Fibroblast of the conjunctiva (primary cell): ENCODE measurements at places on chromosomes 4 and X.

DNA sequence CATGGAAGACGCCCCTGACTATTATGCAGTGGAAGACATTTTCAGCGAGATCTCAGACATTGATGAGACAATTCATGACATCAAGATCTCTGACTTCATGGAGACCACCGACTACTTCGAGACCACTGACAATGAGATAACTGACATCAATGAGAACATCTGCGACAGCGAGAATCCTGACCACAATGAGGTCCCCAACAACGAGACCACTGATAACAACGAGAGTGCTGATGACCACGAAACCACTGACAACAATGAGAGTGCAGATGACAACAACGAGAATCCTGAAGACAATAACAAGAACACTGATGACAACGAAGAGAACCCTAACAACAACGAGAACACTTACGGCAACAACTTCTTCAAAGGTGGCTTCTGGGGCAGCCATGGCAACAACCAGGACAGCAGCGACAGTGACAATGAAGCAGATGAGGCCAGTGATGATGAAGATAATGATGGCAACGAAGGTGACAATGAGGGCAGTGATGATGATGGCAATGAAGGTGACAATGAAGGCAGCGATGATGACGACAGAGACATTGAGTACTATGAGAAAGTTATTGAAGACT lies 3.6 kb downstream of the TSPYL2 start:
- no peak for DNase-seq

DNA sequence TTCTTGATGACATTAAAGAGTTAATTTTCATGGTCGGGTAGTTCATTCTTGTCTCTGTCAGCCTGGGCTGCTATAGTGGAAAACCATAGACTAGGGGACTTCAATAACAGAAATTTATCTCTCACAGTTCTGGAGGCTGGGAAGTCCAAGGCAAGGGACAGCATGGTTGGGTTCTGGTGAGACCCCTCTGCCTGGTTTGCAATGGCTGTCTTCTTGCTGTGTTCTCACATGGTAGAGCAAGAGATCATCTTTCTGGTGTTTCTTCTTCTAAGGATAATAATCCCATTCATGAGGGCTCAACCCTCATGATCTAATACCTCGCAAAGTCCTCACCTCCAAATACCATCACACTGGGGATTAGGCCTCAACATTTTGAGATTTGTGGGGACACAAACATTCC lies 50.1 kb downstream of the RHOH start:
- DNase-seq: no peak

- no peak for DNase-seq
Observed at GRCh38 chrX:154325541-154325940, 29.9 kb downstream of the TKTL1 start.

GRCh38 chrX:84729809-84730208 lies 227.6 kb upstream of the HDX start:
- DNase-seq: peak; percentile 35

GRCh38 chr4:18442957-18443356 lies 421.4 kb upstream of the LCORL start:
- DNase-seq: no peak

DNA sequence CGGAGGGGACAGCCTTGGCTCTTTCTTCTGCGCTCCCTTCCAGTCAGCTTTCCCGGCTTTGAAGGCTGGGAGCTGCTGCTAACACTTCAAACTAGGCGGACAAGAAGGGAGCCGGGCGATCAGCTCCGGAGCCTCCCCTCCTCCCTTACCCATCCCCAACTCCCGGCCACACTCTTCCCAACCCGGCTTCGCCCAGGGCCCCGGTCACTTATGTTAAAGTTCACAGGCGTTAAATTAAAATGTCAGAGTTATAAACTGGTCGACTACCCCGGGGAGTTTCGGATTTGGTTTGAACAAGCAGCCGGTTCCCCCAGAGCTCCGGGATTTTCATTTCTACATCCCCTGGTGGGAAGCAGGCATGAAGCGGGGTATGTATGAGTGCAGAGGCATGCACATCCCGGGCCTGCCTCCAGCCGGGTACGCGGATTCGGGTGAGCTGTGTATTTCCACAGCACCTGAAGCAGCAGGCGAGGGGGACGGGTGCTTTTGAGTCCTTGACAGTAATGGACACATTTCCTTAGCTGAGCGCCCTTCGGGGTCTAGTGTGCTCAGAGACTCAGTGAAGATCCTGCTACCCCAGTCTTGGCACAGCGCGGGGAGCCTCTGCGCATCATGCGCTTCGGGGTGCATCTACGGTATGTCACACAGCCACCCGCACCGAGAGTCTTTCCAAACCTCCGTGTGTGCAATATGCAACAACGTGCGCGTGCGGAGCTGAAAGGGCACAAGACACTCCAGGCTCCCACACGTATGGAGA lies 880 bp downstream of the UNC5C start:
- DNase-seq: no peak

DNA sequence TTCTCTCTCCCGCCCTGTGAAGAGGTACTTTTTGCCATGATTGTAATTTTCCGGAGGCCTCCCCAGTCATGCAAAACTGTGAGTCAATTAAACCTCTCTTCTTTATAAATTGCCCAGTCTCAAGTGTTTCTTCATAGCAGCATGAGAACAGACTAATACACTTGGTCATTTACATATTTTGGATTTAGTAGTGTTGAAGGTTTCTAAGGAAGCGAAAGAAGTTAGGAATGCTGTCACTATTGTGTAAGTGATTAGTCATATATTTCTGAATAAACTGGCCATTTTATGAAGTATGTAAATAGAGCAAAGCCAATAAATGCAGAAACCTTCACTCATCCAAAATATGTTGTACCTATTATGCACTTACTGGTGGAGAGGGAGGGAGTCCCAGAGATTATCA lies 34.4 kb upstream of the GK2 start:
- DNase-seq: no peak

GRCh38 chr4:53962516-53963225 lies 101.7 kb downstream of the CHIC2 start:
- peak; percentile 12 for DNase-seq

DNA sequence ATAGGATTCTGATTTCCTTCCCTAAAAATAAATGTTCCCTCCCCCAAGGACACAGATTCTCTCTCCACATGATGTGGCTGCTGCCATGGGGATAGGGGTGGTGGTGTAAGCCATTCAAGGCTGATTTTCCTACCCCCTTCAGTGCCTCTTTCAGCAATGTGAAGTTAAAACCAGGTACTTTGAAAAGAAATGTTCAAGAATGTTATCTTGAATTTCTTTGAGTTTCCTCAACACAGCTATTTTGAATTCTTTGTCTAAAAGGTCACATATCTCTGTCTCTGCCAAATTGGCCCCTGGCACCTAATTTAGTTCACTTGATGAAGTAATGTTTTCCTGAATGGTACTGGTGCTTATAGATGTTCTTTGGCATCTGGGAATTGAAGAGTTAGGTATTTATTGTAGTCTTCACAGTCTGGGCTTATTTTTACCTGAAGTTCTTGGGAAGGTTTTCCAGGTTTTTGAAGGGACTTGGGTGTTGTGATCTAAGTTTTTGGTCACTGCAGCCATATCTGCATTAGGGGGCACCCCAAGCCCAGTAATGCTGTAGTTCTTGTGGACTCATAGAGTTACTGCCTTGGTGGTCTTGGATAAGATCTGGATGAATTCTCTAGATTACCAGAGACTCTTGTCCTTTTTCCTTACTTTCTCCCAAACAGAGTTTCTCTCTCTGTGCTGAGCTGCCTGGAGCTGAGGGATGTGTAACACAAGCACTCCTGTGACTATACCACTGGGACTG lies 7.6 kb upstream of the DIPK2B start:
- DNase-seq: no peak

DNA sequence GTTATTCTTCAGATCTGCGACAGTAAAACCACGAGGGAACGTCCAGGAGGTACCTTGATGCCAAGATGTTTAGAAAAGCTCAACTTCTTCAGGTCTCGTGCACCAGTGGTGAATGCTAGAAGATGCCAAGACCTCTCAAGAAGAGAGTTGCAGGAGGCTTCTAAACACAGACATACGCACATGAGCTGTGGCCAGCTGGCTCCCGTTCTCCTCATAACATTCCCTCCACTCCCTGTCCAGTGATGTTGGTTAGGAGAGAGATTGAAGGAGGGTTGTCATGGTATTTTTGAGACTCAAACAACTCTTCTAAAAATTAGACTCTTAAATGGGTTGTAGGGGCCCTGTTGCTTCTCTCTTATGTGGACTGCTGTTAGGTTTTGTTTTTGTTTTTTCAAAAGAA lies 184.3 kb downstream of the QDPR start:
- DNase-seq: no peak

GRCh38 chr4:73139991-73140390 lies 70.5 kb upstream of the COX18 start:
- DNase-seq: peak; percentile 10

DNA sequence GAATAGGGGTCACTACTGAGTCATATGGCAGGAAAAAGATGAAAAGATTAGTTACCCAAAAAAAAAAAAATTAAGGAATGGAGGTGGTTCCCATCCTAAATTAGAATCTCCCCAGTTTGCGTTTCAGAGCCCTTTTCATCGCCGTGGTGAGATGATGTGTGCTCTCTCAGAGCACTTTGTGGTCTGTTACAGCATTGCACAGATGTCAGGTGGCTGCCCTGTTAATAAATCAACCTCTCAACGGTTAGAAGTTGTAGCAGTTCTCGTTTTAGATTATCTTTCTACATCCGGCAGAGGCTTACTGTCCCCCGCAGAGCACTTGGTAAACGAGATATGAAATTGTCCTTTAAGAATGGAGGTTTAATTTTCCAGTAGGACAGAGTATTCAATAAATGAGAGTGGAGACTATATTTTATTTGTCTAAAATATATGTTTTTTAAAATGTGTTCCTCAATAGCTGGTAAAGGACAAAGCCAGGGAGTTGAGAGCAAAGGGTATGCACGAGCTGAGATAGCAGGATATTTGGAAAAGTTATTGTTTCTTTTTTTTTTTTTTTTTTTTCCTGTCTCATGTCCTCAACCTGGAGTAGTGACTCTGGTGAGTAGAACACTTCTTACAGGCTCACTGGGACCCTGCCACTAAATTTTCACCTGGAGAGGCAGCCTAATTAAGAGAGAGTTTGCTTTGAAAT lies 26.9 kb downstream of the AFF1 start:
- DNase-seq: no peak

- DNase-seq: no peak
Observed at GRCh38 chr4:149095001-149095400, 652.8 kb upstream of the NR3C2 start.

DNA sequence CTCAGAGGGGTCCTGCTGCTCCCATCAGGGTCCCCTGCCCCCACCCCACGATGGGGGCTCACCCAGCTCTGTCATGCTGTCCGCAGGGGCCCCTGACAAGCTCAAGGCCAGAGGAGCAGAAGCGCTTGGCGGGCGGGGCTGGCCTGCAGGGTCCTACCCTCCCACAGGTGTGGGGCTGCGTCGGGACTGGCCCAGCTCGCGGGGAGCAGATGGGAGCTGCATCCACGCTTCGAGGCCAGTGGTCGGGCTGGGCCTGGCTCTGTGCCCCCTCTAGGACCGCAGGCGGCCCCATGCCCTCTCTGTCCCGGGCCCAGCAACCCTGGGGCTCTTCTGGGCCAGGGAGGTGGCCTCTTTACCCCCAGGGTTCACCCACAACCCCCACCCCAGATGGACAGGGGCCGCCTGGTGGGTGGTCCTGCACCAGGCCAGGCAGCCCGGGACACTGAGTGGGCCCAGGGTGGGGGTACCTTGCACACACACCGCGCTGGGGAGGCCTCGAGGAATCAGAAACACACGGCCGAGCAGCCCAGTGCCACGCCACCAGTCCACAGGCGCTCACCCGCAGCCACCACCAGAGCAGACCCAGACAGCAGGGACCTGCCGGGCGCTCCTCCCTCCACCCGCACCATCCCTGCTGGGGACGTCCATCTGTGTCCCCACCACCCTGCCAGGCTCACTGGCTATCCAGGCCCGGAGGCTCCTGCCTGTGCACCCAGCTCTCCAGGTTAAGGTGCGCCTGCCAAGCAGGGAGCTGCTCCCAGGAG lies 30.0 kb downstream of the TACC3 start:
- no peak for DNase-seq

GRCh38 chr4:136343340-136343739 lies 1189.0 kb downstream of the PCDH18 start:
- no peak for DNase-seq

DNA sequence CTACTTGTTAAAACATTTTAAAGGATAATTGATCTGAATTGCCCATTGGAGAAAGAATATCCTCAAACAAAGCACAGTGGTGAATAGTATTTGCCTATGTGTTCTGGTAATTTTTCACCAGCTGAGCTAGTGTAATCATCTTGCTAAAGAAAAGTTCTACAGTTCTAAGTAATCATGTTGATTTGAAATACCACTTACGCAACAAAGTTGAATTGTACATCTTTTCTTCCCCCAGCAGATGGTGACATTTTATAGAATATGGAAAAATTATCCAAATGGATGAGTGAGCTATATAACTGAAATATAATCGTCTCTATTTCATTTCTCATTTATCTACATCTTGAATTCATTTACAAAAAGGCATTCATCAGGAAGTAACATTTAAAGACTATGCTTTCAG lies 9.7 kb upstream of the ZNF674 start:
- DNase-seq: no peak

- no peak for DNase-seq
Observed at GRCh38 chrX:114626323-114626722, 42.4 kb downstream of the HTR2C start.

DNA sequence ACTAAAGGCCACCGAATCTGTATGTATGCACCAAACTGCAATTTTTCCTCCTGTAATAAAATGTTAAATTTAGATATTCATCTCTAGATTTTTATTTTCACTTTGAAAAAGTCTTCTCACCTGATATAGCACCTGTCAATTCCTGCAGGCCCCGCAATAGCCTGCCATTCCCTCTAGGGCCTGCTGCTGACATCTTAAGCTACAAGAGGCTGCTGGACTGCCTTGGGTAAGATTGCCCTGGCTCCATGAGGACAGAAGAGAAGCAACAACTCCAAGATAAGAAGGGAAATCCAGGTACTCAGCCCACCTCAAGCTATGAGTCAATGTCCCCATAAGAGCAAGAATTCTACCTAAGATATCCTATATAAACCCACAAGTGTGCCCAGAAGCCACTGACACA lies 230.2 kb upstream of the AGTR2 start:
- DNase-seq: no peak

GRCh38 chr4:76801621-76802235 lies 96.2 kb downstream of the SOWAHB start:
- DNase-seq: no peak

GRCh38 chrX:10199212-10199611 lies 42.4 kb downstream of the CLCN4 start:
- no peak for DNase-seq

DNA sequence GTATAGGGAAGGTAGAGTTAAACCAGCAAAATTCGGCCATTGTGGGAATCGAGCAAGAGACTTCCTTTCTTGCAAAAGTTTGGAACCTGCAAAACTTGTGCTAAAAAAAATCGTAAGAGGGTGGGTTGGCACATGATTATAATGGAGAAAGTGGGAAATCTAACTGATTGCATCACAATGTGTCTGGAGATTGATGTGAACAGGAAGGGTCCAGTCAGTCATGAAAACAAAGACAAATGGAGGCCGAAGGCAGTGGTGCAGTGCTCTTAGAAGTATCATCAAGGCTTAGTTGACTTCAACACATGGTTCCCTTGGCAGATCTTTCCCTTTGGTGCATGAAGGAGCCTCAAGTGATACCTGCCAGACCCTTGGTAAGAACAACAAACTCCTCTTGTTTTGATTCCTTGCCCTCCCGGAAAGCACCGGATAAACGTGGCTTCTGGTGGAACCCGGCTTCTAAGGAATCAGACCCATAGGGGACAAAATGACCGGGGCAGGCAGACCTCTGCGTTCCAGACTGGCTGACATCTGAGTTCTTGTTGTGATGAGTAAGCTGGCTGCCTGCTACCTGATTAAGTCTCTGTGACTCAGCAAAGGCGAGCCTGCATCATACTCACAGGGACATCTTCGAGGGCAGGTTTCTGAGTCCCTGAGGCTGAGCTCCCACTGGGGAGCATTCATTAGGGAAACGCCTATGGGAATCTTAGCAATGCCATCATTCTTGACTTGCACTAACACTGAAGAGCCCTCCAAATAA lies 87.7 kb upstream of the MAP3K15 start:
- DNase-seq: no peak
